ENCODE measurements at places on chromosomes 13 and 19.

DNA sequence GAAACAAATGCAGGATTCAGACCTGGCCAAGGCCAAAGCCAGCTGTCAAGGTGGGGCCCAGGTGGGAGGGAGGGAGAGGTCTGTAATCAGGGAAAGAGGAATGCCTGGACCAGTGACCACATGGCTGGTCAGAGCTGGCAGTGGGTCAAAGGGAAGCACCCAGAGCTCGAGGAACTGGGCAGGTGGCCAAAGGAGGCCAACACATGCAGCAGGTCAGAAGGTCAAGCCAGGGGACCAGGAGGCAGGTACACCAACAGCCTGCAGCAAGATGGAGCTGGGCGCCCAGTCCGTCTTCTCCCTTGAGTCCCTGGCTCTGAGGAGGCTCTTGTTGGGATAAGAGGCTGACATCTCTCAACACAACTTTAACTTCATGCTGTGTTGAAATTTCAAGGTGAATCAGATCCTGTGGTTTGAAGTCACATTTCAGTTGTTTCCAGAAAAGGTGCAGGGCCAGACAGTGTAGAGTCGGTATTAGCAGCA is 17.1 kb downstream of the GPATCH1 start:
- DNase-seq, result no peak

GRCh38 chr13:106498571-106498970 is 36.9 kb downstream of the EFNB2 start:
- no peak for DNase-seq

DNA sequence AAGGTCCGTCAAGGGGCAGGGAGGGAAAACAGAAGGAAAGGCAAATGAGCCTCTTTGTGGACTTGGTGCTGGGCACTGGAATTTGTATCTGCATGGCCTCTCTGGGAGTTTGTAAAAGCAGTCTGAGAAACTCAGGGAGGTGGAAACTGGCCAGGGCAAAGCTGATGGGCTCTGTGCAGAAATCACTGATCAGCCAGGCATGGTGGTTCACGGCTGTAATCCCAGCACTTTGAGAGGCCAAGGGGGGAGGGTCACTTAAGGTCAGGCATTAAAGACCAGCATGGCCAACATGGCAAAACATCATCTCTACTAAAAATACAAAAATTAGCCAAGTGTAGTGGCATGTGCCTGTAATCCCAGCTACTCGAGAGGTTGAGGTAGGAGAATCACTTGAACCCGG is 369.9 kb upstream of the ZNF507 start:
- no peak for DNase-seq

DNA sequence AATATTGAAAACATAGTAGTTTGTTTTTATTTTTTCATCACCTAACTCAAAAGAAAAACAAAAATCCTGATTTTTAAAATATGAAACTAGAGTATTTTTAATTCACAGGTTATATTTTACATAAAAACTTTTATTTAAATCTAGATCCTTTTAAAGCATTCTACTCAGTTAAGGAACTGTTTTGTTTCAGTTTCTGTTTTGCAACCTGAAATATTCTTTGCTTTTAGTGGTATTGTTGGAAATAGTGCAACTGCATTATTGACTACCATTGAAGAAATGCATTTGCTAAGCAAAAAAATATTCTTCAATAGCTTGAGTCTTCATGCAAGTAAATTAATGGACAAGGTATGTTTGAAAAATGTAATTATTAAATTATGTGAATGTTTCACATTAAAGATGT is 43.8 kb downstream of the COG6 start:
- DNase-seq, result no peak

DNA sequence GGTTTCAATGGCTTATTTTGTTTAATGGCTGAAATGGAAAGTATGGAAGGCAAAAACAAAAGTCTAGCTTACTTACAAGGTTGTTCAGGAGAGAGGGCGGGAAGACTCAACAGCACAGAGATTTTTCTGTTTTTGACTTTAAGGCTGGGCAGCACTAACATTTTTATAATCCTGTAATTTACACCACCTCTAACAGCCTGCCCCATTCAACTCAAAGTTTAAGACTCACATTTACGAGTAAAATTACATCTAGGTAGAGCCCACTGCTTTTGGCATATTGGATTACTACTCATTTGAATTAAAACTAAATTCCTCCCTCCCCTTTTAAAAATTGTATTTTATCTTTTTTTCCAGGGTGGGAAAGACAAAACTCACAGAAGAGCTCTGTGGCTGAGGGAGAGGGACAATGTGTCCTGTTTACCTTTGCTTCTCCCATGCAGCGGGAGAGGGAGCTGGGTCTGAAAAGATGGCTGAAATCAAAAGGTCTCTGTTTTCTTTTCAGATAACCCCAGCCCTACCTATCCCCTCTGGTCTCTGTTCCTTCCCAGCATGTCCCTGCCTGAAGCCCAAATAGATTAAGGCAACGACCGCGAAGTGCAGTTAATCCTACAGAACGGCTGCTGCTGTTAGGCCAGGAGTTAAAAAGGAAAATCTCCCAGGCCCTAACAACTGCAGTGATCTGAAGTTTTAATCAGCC is 6.6 kb downstream of the EFNB2 start:
- no peak for DNase-seq

- DNase-seq, result no peak
Observed at GRCh38 chr13:80203496-80203895, 137.4 kb downstream of the SPRY2 start.

DNA sequence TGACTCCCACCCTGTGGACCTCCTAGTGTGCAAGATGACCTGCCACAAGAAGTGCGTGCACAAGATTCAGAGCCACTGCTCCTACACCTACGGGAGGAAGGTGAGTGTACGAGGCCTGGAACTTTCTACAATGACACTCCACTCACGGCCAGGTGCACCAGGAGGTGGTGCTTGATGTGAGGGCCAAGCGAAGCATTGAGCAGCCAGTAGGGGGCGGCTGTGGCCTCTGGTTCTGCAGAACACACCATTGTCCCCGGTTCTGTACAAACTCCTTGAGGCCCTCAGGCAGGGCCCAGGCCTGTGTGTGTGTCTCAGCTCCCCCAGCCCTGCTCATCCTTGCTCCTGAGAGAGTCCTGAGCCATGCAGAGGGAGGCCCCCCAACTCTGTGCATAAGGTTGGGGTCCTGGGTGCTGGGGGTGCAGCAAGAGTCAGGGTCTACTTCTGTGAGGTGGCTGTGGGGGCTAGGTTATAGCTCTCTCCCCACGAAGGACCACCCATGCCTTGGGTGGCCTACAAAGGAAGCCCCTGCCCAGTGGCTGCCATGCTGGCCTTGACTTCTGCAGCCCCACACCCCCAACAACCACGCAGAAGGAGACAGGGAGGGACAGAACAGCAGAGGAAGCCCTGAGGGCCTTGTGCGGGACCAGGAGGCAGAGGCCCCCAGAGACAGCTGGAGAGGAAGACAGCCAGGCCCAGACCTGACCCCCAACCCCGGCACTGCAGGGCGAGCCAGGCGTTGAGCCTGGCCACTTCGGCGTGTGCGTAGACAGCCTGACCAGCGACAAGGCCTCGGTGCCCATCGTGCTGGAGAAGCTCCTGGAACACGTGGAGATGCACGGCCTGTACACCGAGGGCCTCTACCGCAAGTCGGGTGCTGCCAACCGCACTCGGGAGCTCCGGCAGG is 9.7 kb upstream of the USE1 start:
- peak; percentile 17 for DNase-seq

DNA sequence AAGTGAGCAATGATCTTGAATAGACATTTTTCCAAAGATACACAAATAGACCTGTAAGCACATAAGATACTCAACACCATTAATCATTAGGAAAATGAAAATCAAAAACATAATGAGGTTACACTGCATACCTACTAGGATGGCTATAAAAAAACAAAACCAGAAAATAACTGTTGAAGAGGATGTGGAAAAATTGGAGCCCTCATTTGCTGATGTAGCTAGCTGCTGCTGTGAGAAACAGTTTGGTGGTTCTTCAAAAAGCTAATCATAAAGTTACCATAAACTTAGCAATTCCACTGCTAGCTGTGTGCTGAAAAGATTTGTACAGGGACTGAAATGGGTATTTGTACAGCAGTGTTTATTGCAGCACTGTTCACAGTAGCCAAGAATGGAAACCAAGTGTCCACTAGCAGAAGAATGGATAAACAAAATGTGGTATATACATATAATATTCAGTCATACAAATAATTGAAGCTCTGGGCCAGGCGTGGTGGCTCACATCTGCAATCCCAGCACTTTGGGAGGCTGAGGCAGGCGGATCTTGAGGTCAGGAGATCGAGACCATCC is 46.2 kb downstream of the PDS5B start:
- no peak for DNase-seq

GRCh38 chr19:46288896-46289588 is 7.8 kb upstream of the HIF3A start:
- DNase-seq, result no peak

GRCh38 chr19:57934820-57935665 is at the start of gene ZNF418:
TSS of gene ZNF418 (minus strand) at chr19:57935402. CDS start at chr19:57933822, 1,580 bp downstream.
- DNase-seq, result peak; percentile 72

DNA sequence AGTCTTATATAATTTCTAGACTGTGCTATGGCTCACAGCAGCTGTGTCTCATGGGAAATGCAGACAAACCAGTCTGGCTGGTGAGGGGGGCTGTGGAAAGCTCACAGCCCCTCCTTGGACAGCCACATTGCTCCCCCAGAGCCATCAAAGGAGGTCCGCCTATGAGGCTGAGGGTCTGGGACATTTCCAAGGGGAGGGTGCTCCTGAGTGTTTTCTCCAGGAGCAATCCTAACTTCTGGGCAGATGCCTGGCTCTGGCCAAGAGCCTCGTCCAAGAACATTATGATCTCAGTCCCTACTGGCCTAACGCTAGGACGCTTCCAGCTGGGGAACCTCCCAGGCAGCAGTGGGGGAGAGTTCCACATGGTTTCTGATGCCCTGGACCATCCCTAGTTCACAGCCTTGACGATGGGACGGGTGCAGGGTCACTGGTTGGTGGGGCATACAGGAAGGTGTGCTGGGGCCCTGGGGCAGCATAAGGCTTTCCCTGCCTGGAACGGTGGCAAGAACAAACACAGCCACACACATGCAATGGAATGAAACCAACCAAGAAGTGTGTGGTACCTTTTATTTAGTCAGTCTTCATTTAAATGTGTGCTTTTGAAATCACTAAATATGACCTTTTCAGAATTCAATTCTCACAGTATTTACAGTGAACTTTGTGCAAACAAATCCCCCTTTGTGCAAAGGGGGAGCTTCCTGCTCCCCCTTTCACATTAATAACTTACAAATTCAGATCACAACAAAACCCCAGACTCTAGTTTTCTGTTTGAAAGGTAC is 60.6 kb downstream of the CDADC1 start:
- peak; percentile 66 for DNase-seq
